Bronchial smooth muscle cell (primary cell): ENCODE measurements at places on chromosomes 4 and X. TPM values are rescaled to one million over a fixed set of nuclear protein-coding genes. Genes with fewer than 3 reads are reported as not detected.

The TNIP2 gene
- total RNA-seq = 45.2 and 49.6 TPM in 2 replicates

The SOWAHD gene
- under 0.01 and 0.09 TPM in 2 replicates for total RNA-seq

The CXorf49B gene
- total RNA-seq = not detected in 2 replicates

The CSAG1 gene
- total RNA-seq = not detected in 2 replicates

The CCKAR gene
- 6.0 and 45.9 TPM in 2 replicates for total RNA-seq

The UGT2B10 gene
- not detected in 2 replicates for total RNA-seq

The S100P gene
- total RNA-seq = 0.32 and 1.4 TPM in 2 replicates

The RGN gene
- 0.26 and 2.4 TPM in 2 replicates for total RNA-seq

The BMX gene
- total RNA-seq = not detected in 2 replicates

The NLGN4X gene
- 0.09 TPM in 1 of 2 replicates, not detected in the other for total RNA-seq

The FAM184B gene
- not detected in 2 replicates for total RNA-seq

The ADGRG4 gene
- not detected in 2 replicates for total RNA-seq

The RENBP gene
- total RNA-seq = 1.1 and 3.0 TPM in 2 replicates

The TECRL gene
- not detected in 2 replicates for total RNA-seq

The COL4A5 gene
- total RNA-seq = 8.9 and 27.0 TPM in 2 replicates

The MAGEB10 gene
- total RNA-seq = not detected in 2 replicates

The SPATA4 gene
- total RNA-seq = 0.16 TPM in 1 of 2 replicates, not detected in the other
